HCEC 1CT (cell line): ENCODE measurements at places on chromosomes 12 and 14.

GRCh38 chr12:33605757-33606156 is 166.1 kb upstream of the SYT10 start:
- no peak for DNase-seq

- DNase-seq: no peak
These were observed 20.5 kb downstream of the ADAM21 start for GRCh38 chr14:70472253-70473159.

GRCh38 chr12:3820122-3820521 is 53.1 kb downstream of the PARP11 start:
- peak; percentile 53 for DNase-seq

GRCh38 chr14:29926701-29927375 is 809 bp downstream of the PRKD1 start:
- peak; percentile 60 for DNase-seq

- DNase-seq: no peak
These were observed 330.2 kb downstream of the DPF3 start for GRCh38 chr14:72563676-72564075.

GRCh38 chr12:92186038-92186470 is 40.4 kb upstream of the BTG1 start:
- no peak for DNase-seq

- DNase-seq: peak; percentile 87
These were observed 1193.7 kb downstream of the GALC start for GRCh38 chr14:86799244-86799647.

GRCh38 chr12:4556735-4557530 is 5.1 kb upstream of the DYRK4 start:
- no peak for DNase-seq

- no peak for DNase-seq
These were observed 441.1 kb downstream of the ETNK1 start for GRCh38 chr12:23066095-23066494.

DNA sequence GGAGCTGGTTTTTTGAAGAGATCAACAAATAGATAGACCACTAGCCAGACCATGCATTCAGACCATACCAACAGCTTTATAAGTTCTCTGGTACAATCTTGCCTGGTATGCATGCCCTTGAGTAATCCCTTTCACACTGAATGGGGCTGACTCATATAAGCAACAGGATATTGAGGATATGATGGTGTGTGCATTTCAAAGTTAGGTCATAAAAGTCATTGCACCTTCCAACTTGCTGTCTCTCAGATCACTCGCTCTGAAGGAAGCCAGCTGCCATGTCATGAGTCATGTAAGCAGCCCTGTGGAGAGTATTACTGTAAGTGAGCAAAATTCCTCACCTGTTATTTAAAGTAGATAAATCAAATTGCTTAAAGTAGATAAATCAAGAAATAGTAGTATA is 45.0 kb upstream of the OR6J1 start:
- DNase-seq: peak; percentile 99

GRCh38 chr14:32427726-32428528 is 98.8 kb downstream of the AKAP6 start:
- DNase-seq: no peak

GRCh38 chr14:46691819-46692218 is 40.2 kb upstream of the RPL10L start:
- no peak for DNase-seq

GRCh38 chr12:42587601-42588523 is 1.7 kb downstream of the PRICKLE1 start:
- no peak for DNase-seq

- no peak for DNase-seq
These were observed 111.4 kb upstream of the TSPAN8 start for GRCh38 chr12:71269281-71269598.
